ENCODE measurements at places on chromosomes 13 and 19. TPM values are rescaled to one million over a fixed set of nuclear protein-coding genes. Genes with fewer than 3 reads are reported as not detected.

GRCh38 chr13:44058624-44059215 lies 179.0 kb downstream of the LACC1 start:
- DNase-seq: no peak

DNA sequence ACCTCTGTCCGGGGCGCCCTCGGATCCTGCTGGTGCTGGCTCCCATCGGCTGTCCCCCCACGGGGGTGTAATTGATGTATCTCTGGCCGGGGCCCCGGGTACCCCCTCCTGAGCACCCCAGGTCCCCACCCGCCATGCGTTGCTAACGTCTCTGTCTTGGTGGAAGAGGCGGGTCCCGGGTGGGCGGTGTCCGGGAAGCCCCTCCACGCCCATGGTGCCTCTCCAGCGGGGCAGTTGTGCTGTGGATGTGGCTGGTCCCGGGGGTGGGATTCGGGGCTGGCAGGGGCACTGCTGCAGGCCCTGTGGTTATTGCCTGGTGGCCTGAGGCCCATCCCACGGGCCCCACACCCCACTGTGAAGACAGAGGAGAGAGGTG lies 4.9 kb downstream of the DIRAS1 start:
- DNase-seq: no peak

- DNase-seq: no peak
These were observed 95.7 kb downstream of the SLC10A2 start for GRCh38 chr13:102970542-102970941.

- peak; percentile 69 for DNase-seq
These were observed 18.7 kb upstream of the ZNF888 start for GRCh38 chr19:52941941-52942385.

DNA sequence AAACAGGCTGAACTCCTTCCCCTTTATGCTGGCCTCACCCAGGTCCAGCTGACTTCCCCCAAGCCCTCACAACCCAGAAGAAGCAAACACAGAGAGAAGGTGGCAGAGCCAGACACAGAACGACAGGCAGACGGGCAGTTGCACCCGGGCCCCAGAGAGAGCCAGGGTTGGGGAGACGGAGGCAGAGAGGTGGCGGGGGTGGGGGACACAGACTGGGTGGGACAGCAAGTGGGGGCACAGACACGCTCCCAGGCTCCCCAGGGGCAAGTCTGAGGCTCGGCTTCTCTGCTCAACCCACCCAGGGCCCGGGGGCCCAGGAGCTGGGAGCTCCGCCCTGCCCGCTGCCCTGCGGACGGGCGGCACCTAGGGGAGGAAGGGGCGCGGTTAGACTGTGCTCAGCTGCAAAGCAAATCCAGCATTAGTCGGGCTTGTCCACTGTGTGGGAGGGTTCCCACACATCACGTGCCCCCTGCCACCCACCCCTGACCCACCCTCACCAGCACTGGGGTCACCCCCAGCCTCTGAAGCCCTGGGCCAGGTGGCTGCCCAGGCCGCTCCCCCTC lies 31.3 kb upstream of the ASF1B start:
- no peak for DNase-seq

Gene ARMC6
- total RNA-seq: 20.0 TPM

DNA sequence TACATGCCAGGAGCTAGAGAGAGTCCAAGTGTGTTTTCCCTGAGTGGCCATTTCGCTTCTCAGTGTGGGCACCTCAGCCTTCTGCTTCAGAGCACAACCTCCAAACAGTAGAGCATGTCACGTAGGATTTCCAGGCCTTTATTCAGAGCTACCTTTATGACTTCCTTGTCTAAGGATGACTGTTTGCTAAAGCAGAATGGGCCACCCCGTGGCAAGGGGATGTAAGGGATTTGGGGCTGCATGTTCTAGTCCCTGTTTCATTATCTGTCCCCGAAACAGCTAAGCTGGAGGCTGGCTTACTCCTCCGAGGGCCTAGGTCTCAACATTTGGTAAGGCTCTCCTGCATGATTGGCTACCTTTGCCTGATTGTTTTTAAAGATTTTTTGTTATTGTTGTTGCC lies 6.0 kb downstream of the RNASEH2B start:
- DNase-seq: no peak

Gene PLA2G4C
- 5.0 TPM for total RNA-seq

Gene CYP2F1
- not detected for total RNA-seq

Gene CLC
- total RNA-seq: not detected

Gene ZNF441
- 4.8 TPM for total RNA-seq

GRCh38 chr13:74975111-74975510 lies 506.9 kb downstream of the TBC1D4 start:
- DNase-seq: no peak

DNA sequence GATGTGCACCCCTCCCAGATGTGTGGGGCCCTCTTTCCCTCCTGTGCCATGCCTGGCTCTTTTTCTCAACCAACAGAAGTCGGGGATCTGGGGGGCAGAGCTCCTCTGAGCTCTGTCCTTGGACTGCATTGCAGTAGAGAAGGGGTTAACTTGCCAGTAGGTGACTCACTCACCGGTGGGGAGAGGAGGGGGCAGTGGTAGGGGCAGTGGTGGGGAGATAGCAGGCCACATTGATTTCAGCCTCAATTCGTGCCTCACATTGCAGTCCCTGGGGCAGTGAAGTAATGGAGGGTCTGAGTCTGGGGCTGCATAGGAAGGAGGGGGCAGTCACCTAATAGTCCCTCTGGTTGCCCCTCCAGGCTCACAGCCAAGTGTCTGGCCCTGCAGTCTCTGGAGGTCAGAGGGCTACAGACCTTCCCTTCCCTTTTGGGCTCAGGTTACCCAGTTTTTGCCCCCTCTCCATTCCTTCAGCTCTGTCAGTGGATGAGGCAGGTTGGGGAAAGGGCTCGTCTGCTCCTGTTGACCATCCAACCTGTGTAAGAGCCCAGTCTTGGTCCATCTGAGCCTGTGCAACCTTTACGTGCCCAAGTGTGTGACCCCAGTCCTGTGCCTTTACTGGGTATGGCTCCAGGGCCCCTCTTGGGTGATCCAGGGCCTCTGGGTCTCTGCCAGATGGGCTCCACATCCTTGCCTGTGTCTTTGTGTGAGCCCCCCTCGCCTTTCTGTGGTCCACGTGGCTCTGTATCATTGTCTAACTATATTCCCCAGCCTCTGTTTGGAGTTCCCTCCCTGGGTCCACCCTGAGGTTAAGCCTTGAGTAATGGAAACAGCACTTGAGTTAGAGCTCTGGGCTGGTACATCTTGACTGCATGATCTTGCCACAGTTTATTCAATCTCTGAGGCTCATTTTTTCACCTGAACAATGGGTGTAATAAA lies 13.0 kb downstream of the CIC start:
- DNase-seq: no peak

- DNase-seq: no peak
These were observed 44.4 kb downstream of the MTUS2 start for GRCh38 chr13:28864544-28864943.

Gene IGFL4
- not detected for total RNA-seq

Gene MIA
- 1.4 TPM for total RNA-seq

Gene LYPD5
- 0.61 TPM for total RNA-seq

Gene KLK6
- not detected for total RNA-seq

GRCh38 chr19:48772503-48772953 lies 17.2 kb downstream of the FGF21 start:
- DNase-seq: no peak

Gene GZMM
- 1.4 TPM for total RNA-seq

GRCh38 chr13:61470786-61471185 lies 55.1 kb upstream of the PCDH20 start:
- DNase-seq: no peak

Gene SLC6A16
- total RNA-seq: 3.7 TPM

GRCh38 chr19:1518471-1518870 lies 5.4 kb upstream of the PLK5 start:
- DNase-seq: no peak

DNA sequence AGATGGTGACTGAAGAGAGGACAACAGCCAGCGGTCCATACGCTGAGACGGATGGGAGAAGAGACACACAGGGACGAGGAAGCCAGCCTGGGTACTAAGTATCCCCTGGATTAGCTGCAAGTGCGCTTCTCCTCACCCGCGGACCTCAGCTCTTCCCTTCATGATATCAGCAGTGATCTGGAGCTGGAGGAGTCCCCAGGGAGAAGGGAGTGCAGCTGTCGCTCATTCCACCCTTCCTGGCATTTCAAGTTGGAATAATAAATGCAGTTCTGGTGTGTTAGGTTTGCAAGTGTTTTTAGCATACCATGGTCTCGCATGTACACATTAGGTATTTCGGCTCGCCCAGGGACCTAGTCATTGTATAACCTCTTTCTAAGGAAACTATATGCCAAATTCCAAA lies 88.5 kb upstream of the C1QTNF9B start:
- no peak for DNase-seq

- no peak for DNase-seq
These were observed 65.8 kb upstream of the MED4 start for GRCh38 chr13:48160606-48161278.

DNA sequence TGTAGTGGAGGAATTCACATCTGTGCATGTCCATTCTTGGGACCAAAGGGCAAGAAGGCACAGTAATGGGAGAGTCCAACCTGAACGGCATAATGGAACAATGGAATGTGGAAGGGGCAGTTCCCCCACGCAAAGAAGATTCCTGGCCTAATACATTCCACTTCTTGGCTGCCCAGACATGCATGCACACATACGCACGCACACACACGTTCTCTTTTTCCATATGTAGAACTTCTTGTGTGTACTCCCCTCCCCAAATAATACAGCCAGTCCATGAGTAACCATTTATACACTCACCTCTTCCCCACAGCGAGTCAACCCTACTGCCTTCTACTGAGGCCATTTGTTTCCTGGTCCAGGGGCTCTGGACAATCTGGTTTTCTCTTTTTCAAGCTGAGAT lies 6.0 kb upstream of the STK24 start:
- DNase-seq: no peak

DNA sequence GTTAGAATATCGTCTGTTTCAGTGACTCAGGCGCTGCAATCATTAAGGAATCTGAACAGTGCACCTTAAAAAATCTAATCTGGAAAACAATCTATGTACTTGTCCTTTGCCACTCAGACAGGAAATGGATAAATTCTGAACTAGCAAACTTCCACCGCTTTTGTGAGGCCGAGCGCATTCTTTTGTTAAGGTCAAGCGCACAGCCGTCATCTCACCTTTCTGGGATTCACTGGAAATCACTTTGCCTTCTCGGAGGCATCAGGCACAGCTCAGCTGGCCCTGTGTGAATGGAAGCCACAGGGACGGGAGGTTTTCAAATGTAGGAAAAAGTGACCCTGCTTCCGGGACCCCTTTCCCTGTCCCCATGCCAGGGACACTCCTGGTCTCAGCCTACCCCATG lies 28.2 kb upstream of the SPACA7 start:
- DNase-seq: no peak

Gene NMRK2
- 0.36 TPM for total RNA-seq

GRCh38 chr13:63050287-63050686 lies 1634.6 kb upstream of the PCDH20 start:
- no peak for DNase-seq

GRCh38 chr13:108919036-108919907 lies 289.9 kb downstream of the MYO16 start:
- DNase-seq: no peak

Gene RRAS
- 89.8 TPM for total RNA-seq

All from mucosa of descending colon (tissue), 3 donors.